Ovary (tissue), 10 donors: ENCODE measurements at places on chromosomes 3 and 15. TPM values are rescaled to one million over a fixed set of nuclear protein-coding genes. Genes with fewer than 3 reads are reported as not detected.

GRCh38 chr3:79250746-79251145, 517.1 kb downstream of the ROBO1 start:
- no peak for DNase-seq

DNA sequence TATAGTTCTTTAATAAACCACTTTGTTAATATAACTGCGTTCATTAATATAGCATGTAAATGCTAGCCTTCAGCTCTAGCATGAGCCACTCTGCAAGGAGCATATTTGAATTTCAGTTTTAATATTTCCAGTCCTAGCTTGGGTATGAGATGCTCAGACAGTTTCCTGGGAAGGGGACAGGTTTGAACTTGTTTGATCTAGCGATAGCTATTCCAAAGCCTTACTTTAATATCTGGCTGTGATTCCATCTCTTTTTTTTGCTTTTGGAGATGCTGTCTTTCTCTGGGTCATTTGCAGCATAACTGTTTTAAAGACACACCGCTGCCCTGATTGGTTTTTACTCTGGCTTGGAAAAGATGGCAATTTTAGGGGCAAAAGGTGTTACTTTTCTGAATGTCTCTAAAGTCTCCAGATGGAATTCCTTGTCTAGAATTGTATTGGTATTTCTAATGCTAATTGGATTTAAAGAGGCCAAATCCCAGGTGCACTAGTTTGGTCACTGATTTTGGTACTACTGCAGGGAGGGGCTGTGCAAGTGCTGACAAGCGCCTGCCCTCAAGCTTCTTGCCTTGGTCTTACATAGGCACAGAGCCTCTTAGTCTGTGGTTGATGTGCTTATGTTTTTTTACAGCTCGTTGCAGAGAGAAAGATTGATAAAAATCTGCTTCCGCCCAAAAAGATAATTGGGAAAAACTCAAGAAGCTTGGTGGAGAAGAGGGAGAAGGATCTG, 2.8 kb downstream of the NISCH start:
- DNase-seq, result no peak

GPR15 gene
- polyA plus RNA-seq, result not detected

GRCh38 chr3:168141405-168141998, 45.8 kb upstream of the GOLIM4 start:
- DNase-seq, result no peak

GRCh38 chr3:126983653-126984390, 907 bp downstream of the PLXNA1 start:
- DNase-seq, result peak; percentile 60

GRCh38 chr3:87127281-87127680, 99.8 kb upstream of the CHMP2B start:
- DNase-seq, result no peak

DNA sequence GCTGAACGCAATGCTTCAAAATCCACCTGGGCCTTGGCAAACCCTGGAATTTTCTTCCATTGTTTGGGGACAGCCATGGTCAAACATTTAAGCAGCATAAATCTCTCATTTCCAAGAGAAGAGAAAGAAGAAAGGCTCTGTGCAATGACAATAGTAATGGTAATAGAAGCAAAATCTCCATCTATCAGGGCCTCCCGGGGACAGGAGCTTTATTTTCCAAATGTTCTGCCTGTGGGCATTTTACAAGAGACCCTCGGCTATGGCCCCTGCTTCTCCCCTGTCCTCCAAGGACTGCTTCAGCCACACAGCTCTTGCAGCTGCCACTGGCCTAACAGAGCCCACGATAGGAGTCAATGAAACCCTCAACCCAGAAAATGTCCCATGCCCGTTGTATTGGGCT, 12.7 kb upstream of the FAM240A start:
- no peak for DNase-seq

GRCh38 chr15:45107941-45108630, 5.9 kb downstream of the DUOX2 start:
- DNase-seq, result no peak

PLA2G4D gene
- not detected for polyA plus RNA-seq

GRCh38 chr3:172980849-172981248, 160.2 kb downstream of the SPATA16 start:
- DNase-seq, result no peak

DNA sequence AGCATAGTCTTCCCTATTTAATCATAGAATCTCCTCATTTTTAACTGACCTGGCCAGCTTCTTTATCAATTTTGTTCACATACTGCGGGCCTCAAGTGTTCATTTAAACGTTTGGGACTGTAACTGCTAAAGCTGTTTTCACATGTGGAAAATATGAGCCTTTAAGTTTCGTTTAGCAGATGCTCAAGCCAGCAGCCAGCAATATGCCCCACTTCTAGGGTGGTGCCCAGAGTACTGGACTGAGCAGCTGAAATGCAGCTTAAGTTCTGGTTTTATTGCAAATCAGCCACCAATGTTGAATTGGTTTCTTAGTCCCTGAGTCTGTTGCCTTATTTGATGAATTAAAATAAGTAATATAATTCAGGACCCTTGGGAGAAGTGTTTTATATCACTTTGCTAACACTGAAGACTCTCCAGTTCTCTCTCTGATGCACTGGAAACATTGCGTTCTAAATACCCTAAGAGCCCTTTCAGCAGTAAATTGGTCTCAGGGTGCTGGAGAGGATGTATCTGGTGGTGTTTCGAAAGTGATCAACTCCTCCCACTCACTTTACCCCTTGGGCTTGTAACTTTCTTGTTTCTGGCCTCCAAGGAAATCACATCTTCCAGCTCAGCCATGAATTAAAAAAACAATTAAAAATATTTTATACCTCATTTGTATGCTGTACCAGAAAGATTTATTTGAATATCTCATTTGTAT, 61.7 kb downstream of the B3GALNT1 start:
- no peak for DNase-seq

ZNF80 gene
- not detected for polyA plus RNA-seq

- no peak for DNase-seq
Observed at GRCh38 chr15:81293728-81294515, 30.0 kb downstream of the STARD5 start.

DNA sequence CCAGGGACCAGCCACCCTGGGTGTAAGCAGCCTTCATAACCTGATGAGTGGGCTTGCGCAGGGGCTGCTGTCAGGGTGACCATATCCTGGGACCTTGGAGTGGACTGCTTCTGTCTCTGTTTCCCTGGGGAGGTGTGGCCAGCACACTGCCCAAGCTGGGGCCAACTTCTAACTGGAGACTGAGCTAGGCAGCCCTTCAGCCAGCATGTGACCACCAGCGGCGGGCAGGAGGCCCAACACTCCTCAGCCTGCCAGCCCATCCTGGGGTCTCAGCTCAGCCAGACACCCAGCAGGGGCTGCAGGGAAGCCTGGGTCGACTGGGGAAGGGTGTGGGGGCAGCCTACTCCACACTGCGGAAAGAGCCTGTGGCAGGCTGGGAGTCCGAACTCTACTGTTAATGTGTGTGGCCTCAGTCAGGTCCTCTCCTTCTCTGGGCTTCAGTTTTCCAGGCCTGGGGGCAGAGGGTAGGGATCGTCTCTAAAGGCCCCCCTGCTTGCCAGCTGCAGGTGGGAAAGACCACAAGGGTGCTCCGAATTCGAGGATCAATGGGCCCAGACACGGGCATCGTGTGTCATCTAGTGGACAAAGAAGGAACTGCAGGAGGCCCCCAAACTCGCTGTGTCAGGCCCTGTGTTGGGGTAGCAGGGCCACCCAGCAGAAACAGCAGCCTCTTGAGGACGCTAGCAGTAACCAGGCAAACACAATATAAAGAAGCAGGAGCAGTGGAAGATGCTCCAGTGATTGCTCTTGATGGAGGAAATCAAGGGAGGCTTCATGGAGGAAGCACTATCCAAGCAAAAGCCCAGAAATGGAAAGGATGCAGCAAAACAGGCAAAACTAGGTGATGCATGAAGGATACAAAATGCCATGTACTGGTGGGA, 2.0 kb upstream of the SEMA3G start:
- DNase-seq, result peak; percentile 70

DNA sequence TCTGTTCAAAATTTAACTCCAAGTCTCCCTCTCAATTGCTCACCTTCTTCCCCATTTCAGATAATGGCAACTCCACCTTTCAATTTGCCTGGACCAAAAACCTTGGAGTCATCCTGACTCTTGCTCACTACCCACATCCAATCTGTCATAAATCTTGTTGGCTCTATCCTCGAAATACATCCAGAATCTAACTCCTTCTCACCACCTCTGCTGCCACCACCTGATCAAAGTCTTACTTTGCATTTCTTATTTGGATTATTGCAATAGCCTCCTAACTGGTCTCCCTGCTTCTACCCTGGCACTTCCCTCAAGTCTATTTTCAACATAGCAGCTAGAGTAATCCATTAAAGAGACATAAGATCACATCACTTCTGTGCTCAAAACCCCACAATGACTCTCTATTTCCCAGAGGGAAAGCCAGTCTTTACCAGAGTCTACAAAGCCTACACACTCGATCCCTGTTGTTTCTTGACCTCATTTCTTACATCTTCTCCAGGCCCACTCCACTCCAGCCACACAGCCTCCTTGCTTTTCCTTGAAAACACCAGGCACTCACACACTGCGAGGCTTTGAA, 86.6 kb downstream of the GPR156 start:
- no peak for DNase-seq

DNA sequence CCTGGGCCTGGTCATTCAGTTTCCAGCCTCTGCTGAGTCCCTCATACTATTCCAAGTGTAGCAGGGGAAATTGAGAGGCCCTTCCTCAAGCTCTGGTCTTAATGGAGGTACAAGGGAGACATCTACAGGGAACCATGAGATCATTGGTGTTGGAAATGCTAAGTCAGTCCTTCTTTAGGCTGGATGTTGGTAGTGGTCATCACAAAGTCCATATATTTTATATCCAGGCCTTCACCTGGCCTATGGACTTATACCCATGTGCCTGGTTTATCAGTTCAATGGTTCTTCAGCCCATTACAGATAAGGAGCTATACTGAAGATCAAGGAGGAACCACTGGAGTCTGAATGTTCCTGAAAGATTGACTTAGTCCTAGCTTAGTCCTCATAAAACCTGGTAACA, 135.0 kb downstream of the STAG1 start:
- DNase-seq, result no peak

GRCh38 chr3:61897848-61898247, 336.5 kb downstream of the PTPRG start:
- DNase-seq, result no peak

RMDN3 gene
- polyA plus RNA-seq, result 21.6 TPM

APOD gene
- polyA plus RNA-seq, result 161 TPM

DNA sequence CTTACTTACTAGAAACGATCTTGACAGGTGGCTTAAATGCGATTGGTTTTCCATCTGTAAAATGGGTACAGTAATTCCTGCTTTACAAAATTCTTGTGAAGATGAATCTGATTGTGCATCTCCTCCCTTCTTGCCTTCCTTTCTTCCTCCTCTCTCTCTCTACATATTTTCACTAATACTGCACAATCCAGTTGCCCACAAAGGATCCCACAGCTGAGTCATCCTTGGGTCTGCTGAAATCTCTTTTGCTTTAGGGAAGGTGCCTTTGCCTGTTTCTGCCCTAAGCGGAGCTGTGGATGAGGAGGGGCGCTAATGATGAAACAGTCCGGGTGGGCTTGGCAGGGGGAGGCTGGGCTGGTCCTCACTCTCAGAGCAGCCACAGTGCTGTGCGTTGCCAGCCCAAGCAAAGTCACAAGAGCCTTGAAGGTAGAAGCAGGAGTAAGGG, 46.1 kb downstream of the AMOTL2 start:
- DNase-seq, result no peak

- no peak for DNase-seq
Observed at GRCh38 chr3:100354850-100355249, 20.3 kb downstream of the NIT2 start.

MAP6D1 gene
- 1.2 TPM for polyA plus RNA-seq

GRIP2 gene
- polyA plus RNA-seq, result 11.2 TPM

- no peak for DNase-seq
Observed at GRCh38 chr15:55434989-55435825, 26.9 kb downstream of the PIERCE2 start.

GRCh38 chr15:35186346-35186745, 101.3 kb upstream of the NANOGP8 start:
- DNase-seq, result no peak

DLL4 gene
- polyA plus RNA-seq, result 4.1 TPM

DNA sequence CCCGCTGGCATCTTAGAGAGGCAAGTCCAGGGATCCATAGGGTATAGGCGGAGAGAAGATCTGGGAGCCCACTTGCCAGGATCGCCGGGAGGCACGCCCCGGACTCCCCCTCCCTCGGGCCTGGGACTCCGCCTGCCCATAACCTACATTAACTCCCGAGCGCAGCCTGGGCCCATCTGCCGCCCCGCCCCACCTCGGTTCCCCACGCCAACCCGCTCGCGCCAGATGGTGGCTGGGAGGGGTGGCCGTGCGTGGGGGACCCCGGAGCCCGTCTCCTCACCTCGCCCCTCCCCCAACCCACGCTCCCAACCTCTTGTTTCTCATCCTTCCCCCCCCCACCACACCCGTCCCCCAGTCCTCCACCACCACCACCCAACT, 1.7 kb upstream of the DLL4 start:
- no peak for DNase-seq

IL5RA gene
- 0.07 TPM for polyA plus RNA-seq

DNA sequence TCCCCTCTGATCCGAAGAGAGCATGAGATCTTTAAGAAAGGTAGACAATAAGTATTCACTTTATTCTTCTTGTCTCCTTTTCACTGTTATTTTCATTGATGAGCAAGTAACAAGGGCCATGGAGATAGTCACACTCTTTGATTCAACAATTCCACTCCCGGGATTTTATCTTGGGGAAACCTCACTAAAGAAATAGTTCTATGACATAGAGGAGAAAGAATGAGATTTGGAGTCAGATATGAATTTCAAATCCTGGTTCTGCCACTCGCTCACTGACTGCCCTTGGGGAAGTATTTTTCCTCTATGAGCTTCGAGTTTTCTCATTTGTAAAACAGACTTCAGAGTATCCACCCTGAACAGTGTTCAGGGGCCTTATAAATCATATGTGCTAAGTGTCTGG, 514.6 kb downstream of the NLGN1 start:
- DNase-seq, result no peak

GRCh38 chr3:140443806-140444205, 234.1 kb upstream of the TRIM42 start:
- DNase-seq, result no peak

CCDC39 gene
- 0.30 TPM for polyA plus RNA-seq

GOLGA8H gene
- polyA plus RNA-seq, result 0.10 TPM

- no peak for DNase-seq
Observed at GRCh38 chr3:18228060-18228459, 197.1 kb downstream of the SATB1 start.

DNA sequence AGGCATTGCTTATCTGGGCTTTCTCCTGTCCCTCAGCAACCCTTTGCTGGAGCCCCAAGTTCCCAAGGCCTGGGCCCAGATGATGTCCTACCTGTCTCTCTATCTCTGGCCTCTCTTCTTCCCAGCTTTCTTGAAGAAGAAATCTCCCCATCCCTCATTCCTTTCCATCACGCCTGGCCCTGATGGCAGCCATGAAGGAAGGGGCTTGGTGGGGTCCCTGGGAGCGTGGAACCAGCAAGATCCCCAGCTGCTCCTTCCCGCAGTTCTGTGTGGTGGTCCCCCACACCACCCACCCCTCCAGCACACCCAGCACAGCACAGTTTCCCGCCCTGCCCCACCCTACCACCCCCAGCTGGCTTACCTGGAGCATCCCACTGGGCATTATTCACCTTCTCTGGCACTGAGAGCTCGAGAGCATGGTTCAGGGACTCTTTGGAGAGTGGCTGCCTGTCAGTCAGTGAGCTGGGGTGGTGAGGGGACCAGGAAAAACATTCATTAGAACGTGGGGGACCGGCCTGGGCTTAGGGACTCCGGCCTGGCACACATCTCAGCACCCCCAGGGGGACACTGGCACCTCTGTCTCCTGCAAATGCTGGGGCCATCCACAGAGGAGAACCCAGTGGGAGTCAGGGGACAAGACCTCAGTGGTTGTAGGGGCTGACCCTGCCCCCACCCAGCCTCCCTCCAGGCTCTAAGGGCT, 26.6 kb downstream of the ACSBG1 start:
- DNase-seq, result no peak

VEPH1 gene
- polyA plus RNA-seq, result 1.3 TPM

- DNase-seq, result no peak
Observed at GRCh38 chr3:69239063-69239462, 116.7 kb upstream of the LMOD3 start.
